ENCODE measurements at places on chromosomes 2 and 18.

DNA sequence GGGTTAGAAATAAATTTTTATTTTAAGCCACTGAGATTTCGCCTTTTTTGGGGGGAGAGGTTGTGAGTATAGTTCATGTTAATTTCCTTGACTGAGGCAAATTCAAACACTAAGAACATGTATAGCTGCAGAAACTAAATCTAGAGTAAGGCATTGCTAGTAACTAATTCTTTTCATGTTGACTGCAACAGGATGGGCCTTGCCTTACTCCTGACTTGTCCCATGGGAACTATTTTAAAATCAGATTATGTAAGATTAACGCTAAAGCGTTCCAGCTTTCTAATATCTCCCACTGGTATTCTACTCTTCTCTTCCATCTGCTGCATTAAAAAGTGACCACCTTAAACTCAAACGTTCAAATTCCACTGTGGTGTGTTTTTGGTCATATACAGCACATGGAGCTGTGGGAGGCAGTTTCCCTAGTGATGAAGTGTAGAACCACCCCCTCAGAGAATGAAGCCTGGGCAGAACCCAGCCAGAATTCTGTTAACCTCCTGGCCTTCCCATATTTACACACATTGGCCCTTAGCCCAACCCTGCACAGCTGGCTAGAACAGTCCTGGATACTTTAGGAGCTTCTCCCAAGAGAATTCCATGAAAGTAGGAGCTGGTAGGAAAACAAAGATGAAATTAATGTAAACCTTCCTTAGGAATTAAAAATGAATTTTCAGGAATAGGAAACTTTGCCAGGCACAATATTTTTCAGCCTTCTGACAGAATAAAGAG, 687.8 kb downstream of the SLC4A3 start:
- no peak for DNase-seq

DNA sequence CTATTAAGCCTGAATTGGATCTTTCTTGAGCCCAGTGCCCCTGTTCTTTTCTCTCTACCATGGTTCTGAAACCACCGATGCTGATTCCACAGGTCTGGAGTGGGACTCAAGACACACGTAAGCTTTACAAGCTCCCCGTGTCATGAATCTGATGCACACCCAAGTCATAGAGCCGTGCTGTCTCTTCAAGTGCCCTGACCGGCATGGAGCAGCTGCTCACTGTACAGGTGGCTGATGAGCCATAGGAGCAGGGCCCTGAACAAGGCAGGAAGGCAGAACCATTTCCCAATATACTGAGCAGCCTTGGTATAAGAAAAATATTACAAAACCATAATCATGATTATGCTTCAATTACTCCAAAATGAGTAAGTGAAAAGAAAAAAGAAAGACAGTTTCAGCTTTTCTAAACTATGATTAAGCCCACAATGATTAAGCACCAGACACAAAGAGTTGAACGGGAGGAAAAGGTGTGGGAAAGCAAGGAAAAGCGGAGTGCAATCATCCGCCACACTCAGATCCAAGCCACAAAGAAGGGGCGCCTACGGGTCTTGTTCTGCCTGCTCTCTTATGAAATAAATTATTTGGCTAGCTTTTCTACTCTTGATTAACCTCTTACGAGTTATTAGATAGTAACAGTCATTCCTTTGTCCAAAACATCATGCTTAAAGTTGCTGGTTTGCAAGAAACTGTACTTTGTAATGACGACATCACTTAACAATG, 41.7 kb downstream of the NOL10 start:
- no peak for DNase-seq

- DNase-seq = no peak
Observed at GRCh38 chr2:121809607-121810006, 54.2 kb downstream of the TSN start.

DNA sequence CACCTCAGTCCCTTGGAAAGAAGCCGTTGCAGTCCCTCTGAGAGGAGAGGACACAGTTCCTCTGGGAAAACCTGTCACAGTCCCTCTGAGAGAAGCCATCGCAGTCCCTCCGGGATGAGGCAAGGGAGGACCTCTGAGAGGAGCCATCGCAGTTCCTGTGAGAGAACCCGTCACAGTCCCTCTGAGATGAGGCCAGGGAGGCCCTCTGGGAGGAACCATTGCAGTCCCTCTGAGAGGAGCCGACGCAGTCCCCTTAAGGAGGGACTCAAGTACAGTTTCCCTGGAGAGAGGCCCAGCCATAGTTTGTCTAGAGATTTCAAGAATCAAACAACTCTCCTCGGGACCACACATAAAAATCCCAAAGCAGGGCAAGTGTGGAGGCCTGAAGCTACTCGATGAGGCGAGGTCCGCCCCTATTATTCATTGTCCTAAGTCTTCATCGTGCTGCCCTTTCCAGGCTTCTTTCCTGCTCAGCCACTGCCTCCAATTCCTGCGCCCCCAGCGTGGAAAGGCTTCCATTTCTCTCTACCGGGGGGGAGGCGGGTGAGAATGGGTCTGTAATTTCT, 630 bp upstream of the ZNF512 start:
- DNase-seq = no peak

- DNase-seq = no peak
Observed at GRCh38 chr2:202147775-202148174, 74.7 kb downstream of the KIAA2012 start.

- DNase-seq = no peak
Observed at GRCh38 chr2:241003369-241003768, 5.0 kb downstream of the SNED1 start.

- no peak for DNase-seq
Observed at GRCh38 chr2:134410006-134410405, 156.1 kb downstream of the MGAT5 start.

GRCh38 chr2:147989809-147990403, 30.6 kb downstream of the ORC4 start:
- DNase-seq = peak; percentile 4

GRCh38 chr2:119198240-119198840, 25.3 kb upstream of the STEAP3 start:
- no peak for DNase-seq

DNA sequence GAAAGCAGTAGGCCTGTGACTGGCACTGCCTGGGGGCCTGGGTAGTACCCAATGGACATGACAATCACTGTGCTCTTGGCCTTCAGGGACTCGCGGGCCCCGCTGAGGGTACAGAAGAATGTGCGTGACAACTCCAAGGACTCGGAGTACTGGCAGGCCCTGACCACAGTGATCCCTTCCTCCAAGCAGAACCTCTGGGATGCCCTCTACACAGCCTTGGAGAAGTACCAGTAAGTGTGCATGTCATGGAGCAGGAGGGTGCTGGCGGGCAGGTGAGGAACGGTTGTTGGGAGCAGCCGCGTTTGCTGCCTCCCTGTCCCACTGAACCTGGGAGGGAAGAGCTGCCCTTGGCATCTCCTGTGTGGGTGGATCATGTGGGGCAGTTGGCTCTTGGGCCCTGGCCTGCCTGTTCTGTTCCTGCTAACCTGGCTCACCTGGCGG, 23.3 kb downstream of the OTOF start:
- DNase-seq = no peak

- no peak for DNase-seq
Observed at GRCh38 chr18:74396171-74397169, 60.6 kb downstream of the DIPK1C start.

GRCh38 chr2:43202289-43202688, 24.1 kb downstream of the ZFP36L2 start:
- DNase-seq = no peak

DNA sequence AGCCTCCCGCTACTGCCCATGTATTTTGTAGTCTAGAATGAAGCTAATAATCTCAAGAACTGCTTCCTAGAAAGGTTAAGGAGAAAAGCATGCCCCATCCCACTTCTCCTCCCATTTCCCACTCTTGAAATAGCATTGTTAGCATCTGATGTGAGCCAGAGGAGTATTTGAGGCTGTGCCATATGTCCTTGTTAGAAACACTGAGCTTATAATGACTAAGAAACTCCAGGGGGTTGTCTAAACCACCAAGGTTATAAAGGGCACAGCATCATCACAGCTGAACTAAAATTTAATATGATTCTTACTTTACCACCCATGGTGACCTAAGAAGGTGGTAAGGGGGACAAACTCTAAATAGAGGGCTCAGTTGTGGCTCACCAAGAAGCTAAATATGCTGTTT, 16.6 kb downstream of the TSPYL6 start:
- no peak for DNase-seq

DNA sequence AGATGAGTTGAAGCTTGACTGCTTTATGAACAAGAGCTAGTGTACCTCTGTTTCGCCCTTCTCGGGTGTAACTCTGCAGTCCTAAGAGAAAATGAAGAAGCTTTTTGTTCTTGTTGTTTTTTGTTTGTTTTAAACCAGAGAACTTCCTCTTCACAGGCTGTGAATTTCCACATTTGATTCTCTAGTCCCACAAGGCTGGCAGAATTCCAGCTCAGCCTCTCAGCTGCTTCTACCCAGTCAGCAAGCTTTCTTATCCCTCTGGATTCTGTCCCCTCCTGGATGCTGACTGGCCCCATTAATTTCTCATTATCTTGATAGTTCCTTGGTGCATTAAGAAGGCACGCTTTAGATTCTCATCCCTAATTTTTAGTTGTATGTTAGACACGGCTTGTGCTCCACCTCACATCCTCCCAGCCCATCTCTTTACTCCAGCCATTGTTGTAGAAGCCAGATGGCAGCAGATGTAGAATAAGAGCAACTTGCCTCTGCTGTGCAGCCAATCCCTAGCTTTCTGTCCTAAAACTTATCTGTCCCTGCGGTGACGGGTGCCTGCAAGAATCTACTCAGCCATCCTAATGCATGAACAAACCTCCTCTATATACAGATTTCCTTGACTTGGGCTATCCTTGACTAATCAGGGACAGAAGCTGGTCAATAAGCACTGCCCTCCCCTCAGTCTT, 12.3 kb upstream of the RESP18 start:
- DNase-seq = no peak

GRCh38 chr18:24600076-24600654, 139.7 kb downstream of the HRH4 start:
- peak; percentile 57 for DNase-seq

DNA sequence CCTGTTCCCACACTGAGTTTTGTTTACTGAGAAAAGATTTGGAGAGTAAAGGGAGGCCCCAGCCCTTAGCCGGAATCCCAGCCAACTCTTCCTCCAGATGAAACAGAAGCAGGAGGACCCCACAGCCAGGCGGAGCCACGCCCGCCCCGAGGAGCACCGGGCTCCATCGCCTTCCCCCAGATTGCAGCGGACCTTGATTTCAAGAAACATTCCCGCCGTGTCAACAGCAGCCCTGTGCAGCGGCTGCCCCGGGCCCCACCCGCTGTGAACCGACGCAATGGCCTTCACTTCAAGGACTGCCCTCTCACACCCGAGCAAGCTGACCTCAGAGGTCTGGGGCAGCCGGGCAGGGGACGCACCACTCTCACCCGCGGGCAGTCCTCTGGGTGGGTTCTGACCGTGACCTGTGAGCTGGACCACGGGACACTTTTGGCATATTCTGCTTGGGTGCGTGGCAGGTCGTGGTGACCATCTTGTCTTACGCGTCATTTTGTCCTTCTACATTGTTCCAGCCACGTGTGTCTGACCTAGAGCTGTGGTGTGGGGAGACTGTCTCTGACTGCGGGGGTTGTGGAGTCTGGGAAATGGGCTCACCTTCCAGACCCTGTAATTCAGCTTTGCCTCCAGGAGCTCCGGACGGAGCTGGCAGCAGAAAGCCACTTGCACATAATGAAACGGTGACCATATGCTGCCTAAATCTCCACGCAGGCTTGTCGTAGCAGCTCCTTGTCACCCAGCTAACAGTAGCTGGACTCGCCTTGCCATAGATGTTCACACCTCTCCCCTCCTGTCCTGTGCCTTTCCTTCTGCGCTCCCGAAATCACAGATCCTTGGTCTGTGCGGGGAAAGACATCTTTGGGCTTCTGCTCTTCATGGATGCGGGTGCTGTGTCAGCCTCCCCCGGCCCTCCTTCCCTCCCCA, 32.0 kb upstream of the INHBB start:
- DNase-seq = no peak

GRCh38 chr2:120396861-120397811, 51.2 kb downstream of the INHBB start:
- DNase-seq = no peak

DNA sequence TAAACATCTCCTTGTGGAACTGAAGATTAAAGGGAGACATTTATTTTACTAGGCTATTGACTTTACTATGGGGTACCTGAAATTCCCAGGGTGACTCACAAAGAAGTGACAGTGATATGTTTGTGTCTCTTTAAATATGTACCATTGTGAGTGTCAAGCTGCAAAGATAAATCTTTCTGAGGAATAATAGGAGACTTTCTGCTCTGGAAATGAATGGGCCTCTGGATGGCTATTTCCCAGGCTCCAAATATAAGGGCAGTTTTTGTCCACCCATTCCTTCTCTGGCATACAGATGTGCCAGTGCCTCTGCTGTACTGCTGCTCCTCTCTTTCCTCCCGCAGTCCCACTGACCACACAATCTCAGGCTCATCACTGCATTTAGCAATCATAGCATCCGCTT, 586.4 kb upstream of the CNTNAP5 start:
- no peak for DNase-seq

DNA sequence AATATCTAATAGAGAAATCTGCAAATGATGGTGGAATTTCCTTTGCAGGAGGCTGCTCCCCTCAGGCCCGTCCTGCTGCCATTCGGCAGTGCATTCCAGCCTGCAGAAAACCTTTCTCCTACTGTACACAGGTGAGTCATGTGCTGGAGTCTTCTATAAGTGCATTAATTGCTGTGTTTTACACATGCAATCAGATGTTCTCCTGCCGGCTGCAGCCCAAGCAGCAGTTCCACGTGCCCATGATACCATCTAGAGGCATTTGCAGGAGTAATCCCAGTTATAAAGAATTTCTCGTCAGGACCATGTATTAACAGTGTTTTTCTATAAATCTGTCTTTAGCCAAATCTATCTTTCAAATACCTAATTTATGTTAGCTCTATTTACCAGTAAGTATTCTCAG, 304.7 kb upstream of the HNMT start:
- DNase-seq = no peak

DNA sequence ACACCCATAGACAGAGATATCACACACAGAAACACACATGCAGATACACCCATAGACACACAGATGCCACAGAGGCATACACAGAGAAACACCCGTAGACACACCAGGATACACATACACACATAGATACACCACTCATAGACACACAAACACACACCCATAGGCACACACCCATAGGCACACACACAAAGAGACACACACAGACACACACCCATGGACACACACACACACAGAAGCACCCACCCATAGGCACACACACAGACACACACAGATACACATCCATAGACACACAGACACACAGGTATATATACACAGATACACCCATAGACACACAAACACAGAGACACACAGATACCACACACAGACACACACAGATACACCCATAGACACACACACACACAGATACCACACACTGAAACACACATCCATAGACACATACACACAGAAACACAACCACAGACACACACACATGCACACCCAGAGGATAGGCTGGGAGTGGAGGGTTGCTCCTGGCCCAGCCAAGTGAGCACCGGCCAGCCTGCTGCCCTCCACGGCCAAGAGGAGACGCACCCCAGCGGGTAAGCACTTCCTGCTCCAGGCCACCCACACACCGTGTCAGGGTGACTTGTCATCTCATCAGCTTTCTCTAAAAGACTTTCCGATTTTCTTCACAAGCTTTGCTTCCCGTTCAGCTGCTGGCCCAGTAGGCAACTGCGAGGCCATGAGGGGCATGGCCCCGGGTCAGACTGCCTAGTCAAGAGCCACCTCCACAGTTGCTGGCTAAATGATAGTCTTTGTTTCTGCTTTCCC, 14.1 kb upstream of the CNNM3 start:
- DNase-seq = no peak

- DNase-seq = no peak
Observed at GRCh38 chr2:104452558-104452957, 401.4 kb upstream of the POU3F3 start.

GRCh38 chr2:82000606-82001005, 1696.1 kb upstream of the LRRTM1 start:
- no peak for DNase-seq

GRCh38 chr2:127637725-127638252, 8.2 kb upstream of the GPR17 start:
- no peak for DNase-seq
